NCI-H1417 (cell line): ENCODE measurements at places on chromosomes 7 and 10.
A peak's percentile ranks its signal among the peaks of the same experiment; 100 is the strongest.

DNA sequence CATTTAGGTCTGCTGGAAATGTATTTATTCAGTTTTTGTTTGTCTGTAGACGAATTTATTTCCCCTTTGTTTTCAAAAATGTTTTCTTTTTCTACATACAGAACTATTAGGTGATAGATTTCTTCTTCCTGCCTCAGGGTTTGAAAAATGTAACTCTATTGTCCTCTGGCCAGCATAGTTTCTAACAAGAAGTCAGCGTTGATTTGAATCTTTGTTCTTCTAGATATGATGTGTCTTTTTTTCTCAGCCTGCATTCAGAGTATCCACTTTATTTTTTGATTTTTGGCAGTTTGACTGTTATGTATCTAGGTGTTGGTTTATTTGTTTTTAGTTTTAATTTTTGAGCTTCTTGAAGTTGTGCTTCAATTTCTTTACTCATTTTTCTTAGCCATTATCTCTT is 7.5 kb upstream of the OR2F1 start:
- DNase-seq: no peak

DNA sequence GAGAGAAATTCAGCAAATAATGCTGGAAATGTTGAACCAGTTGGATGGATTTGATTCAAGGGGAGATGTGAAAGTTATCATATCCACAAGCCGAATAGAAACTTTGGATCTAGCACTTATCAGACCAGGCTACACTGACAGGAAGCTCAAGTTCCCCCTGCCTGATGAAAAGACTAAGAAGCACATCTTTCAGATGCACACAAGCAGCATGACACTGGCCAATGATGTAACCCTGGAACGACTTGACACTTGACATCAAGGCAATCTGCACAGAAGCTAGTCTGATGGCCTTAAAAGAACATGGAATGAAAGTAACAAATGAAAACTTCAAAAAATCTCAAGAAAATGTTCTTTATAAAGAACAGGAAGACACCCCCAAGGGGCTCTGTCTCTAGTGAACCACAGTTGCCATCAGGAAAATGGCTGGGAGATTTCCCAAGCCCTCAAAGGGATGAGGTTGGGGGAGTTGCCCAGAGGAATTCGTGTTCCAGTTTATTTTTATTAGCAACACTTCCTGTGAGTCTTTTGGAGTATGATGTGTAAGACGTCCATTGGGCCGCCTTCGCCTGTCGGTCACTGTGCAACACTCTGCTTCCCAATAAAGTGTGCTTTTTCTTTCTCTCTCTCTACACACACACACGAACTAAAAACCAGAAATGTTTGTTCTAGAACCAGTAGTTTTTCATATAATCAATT is 200.0 kb downstream of the HIBADH start:
- no peak for DNase-seq

GRCh38 chr10:117570880-117571279 is 28.3 kb downstream of the EMX2 start:
- DNase-seq: no peak

DNA sequence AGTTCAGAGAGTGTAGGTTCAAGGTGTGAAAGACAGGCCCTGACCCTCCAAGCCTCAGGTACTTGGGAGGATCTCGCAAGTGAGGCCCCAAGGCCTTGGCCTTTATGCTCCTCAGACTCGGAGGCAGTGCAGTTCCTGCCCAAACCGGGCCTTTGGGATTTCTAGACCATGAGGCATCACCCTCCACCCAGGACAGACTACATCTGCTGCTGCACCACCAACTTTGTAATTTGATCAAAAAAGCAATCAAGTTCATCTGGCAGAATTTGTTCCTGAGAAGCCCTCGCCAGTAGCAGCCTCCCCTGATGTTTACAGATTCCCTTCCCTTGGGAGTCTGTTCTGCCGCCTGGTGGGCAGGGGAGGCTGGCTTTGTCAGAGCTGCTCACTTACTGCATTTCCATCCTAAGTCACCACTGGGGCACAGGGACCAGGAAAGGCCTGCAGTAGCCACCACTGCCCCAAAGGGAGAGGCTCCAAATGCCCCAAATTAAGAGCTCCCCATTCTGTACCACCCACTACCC is 2.1 kb downstream of the CAMK2G start:
- DNase-seq: no peak

GRCh38 chr7:96707901-96708774 is 1.5 kb downstream of the SEM1 start:
- peak; percentile 54 for DNase-seq

DNA sequence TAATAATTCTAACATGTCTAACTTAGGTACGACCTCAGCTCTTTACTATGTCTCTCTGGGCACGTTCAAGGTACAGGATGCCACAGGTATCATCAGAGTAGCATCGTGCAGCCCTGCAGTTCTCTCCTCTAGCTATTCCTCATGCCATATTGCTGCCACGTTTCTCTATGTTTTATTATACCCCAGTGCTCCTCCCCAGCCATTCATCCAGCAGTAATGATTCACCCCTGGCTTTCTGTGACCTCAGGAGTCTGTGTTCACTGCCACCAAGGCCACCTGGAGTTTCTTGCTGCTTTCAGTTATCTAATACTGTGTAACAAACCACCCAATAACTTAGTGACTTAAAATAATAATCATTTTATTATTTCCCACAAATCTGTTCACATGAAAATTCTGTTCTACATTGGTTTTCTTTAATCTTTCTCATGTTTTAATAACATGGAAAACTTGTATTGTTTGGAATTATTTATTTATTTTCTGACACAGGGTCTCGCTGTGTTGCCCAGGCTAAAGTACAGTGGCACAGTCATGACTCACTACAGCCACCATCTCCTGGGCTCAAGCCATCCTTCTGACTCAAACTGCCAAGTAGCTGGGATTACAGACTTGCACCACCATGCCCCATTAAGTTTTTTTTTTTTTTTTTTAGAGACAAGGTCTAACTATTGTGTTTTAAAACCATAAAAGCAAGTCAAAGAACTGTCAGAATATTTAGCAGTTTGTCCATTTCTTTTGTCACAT is 21.8 kb downstream of the REEP3 start:
- no peak for DNase-seq

DNA sequence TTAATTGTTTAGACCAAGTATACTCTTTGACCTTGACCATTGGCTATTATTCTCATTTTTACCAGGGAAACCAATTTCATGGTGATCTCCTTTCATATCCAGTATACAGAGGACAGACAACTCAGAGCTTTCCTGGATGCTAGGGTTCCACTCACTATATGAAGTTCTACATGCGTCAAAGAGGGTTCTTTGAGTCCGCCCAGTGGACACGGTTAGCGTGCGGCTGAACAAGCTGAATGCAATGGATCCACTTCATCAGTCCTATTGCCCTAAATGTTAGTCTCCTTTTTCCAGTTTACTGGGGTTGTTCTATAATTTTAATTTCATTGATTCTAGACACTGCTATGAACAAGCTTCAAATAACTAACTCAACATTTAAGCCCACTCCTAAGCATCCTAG is 162.4 kb upstream of the PCLO start:
- no peak for DNase-seq

GRCh38 chr7:46100521-46100920 is 179.4 kb upstream of the IGFBP3 start:
- no peak for DNase-seq

DNA sequence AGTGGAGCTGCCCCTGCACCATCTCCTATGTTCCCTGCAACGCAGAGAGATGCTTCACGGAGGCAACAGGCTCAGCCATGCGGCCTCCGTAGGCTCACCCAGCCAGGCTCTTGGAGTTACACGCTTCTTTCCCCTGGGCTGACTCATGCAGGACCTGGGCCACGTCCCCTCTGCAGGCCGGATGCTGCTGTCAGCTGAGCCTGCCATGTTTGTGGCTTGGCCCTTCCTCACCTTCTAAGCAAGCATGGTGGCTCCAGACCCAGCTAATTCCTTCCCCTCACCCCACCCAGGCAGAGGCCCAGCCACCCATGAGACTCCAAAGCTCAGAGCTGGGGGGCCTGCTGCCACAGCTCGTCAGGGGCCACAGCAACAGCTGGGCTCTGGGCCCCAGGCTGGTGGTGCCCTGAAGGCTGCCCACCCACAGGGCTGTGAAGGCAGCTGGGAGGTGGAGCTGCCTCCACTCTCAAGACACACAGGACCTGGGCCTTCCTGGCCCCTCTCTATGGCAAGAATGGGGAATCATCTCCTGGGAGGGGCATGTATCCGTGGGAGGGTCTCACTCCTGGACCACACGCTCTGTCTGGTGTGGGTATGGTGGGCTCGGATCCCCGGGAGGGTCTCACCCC is 219.6 kb downstream of the ELFN1 start:
- no peak for DNase-seq

DNA sequence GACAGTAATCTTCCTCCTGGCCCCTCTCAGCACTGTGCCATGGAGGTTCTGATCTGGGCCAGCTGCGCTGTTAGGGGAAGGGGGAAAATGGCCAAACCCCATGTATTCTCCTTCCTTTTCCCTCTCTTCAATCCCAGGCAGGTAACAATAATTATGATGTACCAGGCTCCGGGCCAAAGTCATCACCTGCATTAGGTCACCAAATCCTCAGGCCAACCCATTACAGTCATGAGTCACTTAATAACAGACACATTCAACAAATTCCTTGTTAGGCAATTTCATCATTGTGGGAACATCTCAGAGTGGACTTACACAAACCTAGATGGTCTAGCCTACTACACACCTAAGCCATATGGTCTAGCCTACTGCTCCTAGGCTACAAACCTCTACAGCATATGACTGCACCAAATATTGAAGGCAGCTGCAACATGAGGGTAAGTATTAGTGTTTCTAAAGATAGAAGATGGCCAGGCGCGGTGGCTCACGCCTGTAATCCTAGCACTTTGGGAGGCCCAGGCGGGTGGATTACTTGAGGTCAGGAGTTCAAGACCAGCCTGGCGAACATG is 2.2 kb upstream of the HSPB1 start:
- DNase-seq: no peak

GRCh38 chr10:69086001-69086509 is 1.8 kb upstream of the SRGN start:
- DNase-seq: no peak

- DNase-seq: no peak
Measured at GRCh38 chr10:102619281-102619981, 24.8 kb upstream of the TRIM8 start.

GRCh38 chr10:124534231-124534798 is 72.7 kb downstream of the LHPP start:
- no peak for DNase-seq

GRCh38 chr10:106900016-106900652 is 264.4 kb downstream of the SORCS1 start:
- no peak for DNase-seq

DNA sequence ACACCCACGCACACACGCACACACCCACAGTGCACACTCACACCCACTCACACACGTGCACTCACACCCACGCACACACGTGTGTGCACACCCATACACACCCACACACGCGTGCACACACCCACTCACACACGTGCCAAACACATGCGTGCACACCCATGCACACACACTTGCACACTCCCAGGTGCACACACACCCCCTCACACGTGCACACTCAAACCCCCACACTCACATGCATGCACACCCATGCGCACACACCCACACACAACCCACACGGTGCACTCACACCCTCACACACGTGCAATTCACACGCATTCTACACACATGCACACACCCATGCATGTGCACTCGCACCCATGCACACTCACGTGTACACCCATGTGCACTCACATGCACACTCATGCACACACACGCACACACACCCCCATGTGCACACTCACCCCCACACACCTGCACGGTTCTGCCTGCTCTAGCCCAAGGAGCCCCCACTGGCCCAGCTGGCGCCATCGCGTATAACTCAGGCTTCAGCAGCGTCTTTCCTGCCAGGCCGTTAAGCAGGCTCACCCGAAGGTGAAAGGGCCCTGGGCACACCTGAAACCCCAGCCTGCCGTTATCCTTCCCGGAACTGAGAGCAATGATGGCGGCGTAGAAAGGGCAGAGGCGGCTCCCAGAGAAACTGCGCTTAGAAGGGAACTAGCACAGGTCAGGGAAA is 63.9 kb upstream of the PDGFA start:
- DNase-seq: no peak

- DNase-seq: peak; percentile 88
Measured at GRCh38 chr7:103988468-103989199, 824 bp downstream of the RELN start.

DNA sequence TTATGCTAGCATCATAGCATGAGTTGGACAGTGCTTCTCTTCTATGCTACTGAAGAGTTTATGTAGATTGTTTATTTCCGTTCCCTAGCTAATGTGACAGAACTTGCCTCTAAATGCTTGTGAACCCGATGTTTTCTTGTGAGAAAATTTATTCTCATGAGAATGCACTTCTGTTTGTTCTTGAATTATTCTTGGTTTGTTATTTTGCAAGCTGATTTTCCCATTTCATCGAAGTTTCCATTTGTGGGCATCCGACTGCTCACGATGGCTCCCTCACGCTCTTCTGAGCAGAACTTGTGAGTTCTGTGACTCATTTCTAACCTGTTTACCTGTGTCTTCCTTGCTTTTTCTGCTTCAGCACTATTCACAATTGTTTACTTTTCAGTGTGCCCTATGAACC is 59.9 kb downstream of the WDFY4 start:
- DNase-seq: no peak
